ENCODE measurements at places on chromosomes 2 and 18.

DNA sequence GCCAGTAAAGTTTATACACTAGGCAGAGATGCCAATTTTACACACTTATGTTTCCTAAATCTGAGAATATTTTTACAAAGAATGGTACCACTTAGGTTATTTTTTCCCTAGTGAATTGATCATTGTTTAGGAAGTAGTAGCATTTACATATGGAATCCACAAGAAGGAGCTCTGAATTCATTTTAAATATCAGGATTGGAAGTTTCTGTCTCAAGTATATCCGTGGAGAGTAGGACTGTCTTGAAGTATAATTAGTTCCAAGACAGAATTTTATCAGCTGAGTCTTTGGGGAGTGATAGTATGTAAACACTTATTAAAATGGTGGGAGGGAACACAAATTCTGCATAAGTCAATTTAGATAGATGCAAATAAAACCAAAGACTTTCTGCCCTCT, 82.3 kb upstream of the FAM98A start:
- DNase-seq, result no peak

DNA sequence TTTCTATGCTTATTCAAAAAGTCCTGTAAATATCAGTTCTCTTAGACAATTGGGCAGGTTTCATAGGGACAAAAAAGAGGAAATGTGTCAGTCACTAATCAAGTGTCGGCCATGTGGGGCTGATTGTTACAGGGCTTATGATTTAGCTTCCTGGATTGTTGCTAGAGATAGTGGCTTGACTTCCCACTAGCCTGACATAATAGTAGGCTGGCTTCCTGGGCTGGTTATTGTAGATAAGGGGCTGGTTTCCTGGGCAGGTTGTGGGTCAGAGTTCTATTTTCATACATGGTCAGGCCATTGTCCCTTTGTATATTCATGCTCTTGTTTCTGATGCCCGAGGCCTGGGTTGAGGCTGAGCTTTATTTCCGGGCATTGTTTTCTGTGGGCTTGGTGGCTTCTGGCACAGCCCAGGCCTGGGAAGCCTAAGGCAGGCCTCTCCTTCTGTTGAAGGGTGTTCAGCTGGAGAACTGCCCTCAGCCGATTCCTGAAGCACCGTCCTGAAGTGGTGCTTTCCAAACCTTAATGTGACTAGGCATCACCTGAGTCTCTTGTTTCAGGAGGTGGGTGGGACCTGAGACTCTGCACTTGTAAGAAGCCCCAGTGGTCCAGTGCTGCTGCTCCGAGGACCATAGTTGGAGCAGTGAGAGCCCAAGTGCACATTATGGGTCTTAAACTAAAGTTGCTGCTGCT, 37.0 kb downstream of the CD8B2 start:
- no peak for DNase-seq

DNA sequence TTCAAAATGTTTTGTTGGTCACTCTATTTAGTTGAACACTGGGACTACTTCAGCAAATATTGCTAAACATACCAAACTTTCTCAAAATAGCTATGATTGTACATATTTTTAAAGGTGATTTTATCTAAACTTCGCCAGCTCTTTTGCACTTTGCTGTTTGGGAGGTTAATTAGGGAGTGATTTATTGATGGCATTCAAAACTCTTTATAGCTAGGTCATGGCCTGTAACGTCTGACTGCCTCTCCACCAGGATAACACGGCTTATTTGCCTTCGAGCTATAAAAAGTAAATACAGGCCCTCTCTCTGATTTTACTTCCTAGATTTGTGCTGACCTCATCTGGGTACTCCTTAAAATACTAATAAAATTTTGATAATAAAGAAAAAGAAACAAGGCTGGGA, 931.9 kb downstream of the DCDC2C start:
- no peak for DNase-seq

DNA sequence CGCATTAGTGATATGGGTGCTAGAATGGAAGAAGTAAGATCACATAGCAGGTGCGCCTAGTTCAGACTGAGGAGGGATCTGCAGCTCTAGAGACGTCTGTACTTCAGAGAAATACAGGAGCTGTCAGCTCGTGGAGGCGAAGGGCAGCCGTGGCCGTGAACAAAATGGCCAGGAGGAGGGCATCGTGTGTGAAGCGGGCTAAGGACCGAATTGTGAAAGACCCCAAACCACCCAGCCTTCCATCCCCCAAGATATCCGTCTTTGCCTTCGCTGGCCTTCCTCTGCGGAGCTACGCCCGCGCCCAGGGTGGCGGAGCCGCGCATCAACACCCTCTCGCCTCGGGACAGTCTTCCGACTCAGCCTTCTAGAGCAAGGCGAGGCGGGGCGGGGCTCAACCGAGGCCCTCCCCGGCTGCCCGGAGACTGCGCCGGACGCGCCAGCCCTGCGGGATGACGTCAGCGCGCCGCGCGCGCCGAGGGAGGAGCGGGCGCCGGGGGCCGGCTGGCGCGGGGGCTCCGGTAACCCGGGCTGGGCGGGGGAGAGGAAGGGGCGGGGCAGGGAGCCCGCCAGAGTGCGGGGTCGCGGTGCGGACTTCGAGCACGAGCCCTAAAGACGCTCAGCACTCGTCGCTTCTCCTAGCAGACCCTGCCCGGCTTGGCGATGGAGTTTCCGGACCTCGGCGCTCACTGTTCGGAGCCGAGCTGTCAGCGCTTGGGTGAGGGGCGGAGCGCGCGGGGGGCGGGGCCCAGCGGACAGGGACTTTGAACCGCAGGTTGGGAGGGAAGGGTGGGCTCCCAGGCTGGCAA, at the start of gene ZFAND2B:
TSS of gene ZFAND2B (plus strand) at position 455 of the 806 bp plus-strand sequence. CDS start at position 661, 206 bp downstream.
- peak; percentile 98 for DNase-seq

DNA sequence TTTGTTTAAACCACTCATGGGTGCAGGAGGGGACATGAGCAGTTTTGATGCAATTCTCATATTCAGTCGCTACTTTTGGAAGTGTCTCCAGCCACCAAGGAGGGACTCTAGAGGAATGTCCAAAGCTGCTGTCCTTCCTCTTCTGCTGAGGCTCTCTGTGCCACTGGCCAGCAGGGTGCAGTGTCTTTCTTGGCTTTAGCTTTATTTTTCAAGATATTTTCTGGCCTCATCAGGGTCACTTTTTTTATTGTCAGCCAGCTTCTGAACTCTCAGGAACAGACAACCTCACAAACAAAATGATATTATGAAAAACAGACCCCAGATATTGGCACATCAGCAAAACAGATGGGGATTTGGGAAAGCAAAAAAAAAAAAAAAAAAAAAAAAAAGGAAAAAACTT, 289.3 kb upstream of the ZSWIM2 start:
- no peak for DNase-seq

DNA sequence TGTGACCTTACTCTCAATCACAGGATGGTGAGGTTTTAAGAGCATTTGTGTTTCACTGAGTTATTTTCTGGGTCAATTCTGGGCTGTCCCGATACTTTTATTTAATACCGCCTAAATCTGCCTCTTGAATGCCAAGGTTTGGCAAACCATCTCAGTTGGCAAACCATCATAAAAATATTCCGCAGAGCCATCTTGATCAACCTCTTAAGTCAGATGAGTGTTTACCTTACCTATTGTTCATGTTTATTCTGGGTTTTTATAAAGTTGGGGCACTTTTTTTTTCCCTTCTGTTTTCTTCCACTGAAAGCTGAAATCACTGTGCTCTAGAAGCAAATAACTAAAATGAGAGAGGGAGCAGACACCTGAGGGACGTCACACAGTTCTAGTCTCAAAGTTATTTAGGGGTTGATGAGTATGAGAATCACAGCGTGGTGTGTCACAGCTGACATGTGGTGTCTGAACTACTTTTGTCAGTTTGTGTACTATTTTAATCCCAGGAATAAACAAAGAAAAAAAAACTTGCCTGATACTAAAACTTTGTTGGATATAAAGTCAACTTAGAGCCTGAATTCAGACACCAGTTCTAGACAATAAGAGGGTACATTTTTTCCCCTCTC, 48.6 kb downstream of the ETAA1 start:
- DNase-seq, result no peak

DNA sequence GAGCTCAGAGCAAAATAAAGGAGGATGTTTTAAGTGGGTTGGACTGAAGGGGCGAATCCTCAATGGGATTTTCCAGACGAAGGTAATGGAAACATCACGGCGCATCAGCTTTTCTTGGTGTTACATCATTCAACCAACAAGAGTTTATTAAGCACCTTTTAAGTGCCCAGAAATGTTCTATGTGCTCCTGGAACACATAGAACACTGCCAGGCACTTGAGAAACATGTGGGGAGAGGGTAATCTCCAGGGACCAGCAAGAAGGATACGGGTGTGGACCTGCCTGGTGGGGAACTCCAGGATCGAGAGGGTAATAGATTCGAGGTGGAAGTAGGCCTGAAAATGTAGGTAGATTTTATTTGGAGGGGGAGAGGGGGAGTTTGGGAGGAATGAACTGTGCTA, 168.6 kb downstream of the PRKCE start:
- no peak for DNase-seq

DNA sequence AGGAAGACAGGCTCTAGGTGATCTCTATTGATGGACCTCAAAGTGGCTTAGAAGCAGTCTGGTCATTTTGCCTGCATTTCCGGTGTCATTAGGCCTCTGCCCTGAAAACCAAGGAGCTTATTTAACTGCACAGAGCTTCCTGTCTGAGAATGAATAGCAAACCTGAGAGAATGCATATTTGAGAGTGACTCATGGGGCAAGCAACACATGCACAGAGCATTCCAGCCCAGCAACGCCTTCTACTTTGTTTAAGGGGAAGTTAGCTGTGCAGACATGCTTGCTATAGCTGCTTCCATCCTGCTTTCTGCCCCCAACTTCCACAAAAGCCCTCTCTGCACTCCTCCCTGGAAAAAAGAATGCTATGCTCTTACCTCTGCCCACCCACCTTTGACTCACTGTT, 232.8 kb downstream of the GRB14 start:
- DNase-seq, result no peak

- no peak for DNase-seq
Observed at GRCh38 chr2:156196031-156196430, 136.5 kb downstream of the NR4A2 start.

DNA sequence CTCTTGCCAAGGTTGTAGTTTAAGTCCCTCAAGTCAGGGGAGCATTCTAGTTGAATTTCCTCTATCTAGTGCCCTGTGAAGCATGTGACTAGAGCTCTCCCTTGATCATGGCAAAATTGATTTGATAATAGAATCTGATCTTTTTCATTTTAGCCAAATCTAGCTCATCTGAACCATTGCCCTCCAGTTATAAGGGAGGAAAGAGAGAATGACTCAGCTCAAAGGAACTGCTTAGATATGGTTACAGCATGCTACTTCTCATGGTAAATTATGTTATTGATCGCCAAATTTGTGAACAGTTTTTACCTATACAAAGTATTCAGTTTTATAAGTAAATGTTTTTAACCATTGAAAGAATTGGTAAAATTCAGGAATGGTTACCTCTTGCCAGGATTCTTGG, 100.8 kb downstream of the GPR39 start:
- DNase-seq, result no peak

GRCh38 chr2:143241403-143242088, 112.3 kb downstream of the ARHGAP15 start:
- no peak for DNase-seq

DNA sequence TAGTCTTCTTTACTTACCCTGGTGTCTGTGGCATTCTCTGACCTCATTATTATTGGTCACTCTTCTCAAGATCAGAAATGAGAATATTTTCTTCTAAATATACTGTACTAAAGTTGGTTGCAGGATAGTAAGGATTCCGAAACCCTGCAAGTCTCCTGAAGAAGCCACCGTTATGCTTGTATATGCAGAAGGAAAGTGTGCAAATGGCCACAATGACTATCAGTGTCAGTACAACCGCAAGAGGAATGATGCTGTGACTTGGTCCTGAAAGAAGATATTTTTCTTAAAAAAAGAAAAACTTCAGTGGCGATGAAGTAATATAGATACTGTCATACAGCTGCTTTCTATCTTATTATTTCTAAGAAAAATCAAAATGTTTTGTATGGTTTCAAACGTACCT, 120.7 kb downstream of the PLA2R1 start:
- DNase-seq, result no peak

- DNase-seq, result no peak
Observed at GRCh38 chr2:239316562-239317465, 84.0 kb downstream of the HDAC4 start.

- DNase-seq, result no peak
Observed at GRCh38 chr18:13388586-13389490, 170.3 kb downstream of the LDLRAD4 start.

DNA sequence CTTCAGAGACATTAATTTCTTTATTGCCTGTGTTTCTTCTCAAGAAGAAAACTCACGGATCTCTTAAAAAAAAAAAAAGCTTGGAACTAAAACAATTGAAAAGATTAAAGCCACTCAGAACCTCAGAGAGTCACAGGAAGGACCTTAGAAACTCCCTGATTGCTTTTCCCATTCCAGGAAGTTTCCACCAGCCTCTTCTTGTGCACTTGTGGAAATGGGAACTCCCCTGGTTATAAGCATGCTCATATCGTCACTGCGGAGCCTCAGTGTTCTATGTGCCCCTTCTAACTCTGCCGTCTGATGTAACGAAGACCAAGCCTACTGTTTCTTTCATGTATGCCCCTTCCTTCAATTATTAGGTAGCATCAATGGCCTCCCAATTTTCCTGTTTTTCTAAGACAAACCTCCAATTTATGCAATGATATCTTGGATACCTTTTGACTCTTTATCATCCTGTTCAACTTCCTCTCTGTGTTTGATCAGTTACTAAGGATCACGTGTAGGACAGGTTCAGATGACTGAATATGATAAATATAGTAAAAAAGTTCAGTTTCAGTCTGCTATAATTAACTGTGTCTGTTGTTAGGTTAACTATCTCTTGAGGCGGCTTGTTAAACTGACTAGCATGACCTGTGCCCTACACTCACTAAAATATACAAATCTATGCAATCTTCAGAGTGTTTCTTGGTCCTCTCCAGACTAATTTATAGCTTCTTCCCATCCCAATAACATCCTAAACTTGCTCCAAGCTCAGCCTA, 593.7 kb upstream of the CHAC2 start:
- no peak for DNase-seq

- DNase-seq, result no peak
Observed at GRCh38 chr2:71919708-71920107, 228.0 kb downstream of the CYP26B1 start.

- DNase-seq, result no peak
Observed at GRCh38 chr2:227802882-227803281, 10.8 kb upstream of the CCL20 start.

GRCh38 chr18:6960656-6961055, 156.9 kb downstream of the LAMA1 start:
- DNase-seq, result no peak

DNA sequence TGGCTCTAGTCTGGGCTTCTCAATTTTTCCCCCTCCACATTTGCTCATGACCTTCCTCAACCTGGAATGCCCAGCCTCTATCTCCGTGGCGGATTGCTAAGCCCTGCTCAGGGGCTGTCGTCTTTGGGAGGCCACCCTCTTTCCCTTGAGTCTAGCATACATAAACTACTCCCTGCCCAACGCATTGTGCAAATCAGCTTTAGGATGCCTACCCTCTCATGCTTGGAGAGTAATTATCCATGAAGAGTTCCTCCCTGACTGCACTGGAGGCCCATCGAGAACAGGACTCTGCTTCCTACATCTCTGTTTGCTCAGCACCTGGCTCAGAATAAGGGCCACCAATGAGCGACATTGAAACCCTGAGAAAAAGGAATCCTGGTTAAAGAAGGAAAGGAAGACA, 53.7 kb upstream of the NPAS2 start:
- DNase-seq, result no peak
